ENCODE measurements at places on chromosomes 13 and 19. TPM values are rescaled to one million over a fixed set of nuclear protein-coding genes. Genes with fewer than 3 reads are reported as not detected.

ZNF791 gene
- total RNA-seq = 27.0 TPM

DNA sequence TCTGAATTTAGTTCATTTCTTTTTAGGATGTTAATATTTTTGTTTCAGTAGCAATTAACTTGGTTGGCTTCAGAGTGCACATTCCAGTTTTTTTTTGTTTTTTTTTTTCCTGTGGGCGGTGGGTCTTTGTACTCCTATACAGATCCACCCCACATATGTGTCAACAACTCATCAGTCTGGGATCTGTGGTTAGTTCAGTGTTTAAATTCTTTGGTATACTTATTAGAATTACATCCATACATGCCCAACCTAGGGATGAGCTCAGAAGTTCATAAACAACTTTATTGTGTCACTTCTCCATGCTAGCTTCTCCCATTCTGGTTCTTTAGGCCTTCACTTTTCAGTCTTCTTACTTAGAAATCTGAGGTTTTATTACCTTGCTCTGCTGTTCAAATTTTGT lies 50.9 kb downstream of the PCCA start:
- no peak for DNase-seq

NCAN gene
- total RNA-seq = 0.02 TPM

IZUMO4 gene
- 14.4 TPM for total RNA-seq

B3GNT3 gene
- total RNA-seq = 0.23 TPM

- no peak for DNase-seq
These were observed 11.4 kb downstream of the NDUFA11 start for GRCh38 chr19:5891938-5892771.

- no peak for DNase-seq
These were observed 24.7 kb downstream of the CILP2 start for GRCh38 chr19:19562665-19563347.

GRCh38 chr13:42524487-42525034 lies 49.4 kb upstream of the TNFSF11 start:
- DNase-seq = no peak

DNA sequence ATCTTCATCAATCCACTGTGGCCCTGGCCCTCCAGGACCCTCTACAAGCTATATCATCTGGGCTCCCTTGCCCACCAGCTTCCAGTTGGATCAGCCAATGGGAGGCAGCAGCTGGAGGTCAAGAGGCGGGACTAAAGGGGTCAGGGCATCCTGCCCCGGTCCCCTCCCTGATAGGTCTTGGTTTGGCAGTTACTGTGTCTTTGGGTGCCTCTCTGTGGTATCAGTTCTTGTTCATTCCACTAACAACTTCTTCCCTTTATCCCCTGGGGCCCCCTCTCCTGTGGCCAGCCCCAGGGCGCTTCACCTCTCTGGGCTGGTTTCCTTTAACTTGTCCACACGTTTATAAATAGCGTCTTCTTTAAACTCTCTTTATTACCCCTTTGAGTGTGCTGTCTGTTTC lies 83.6 kb downstream of the DCT start:
- DNase-seq = no peak

GRCh38 chr13:64817691-64818090 lies 2412.4 kb downstream of the PCDH9 start:
- DNase-seq = no peak

Measured in mesothelial cell of epicardium (in vitro differentiated cells).